ENCODE measurements at places on chromosomes 6 and 20. TPM values are rescaled to one million over a fixed set of nuclear protein-coding genes. Genes with fewer than 3 reads are reported as not detected.

DNA sequence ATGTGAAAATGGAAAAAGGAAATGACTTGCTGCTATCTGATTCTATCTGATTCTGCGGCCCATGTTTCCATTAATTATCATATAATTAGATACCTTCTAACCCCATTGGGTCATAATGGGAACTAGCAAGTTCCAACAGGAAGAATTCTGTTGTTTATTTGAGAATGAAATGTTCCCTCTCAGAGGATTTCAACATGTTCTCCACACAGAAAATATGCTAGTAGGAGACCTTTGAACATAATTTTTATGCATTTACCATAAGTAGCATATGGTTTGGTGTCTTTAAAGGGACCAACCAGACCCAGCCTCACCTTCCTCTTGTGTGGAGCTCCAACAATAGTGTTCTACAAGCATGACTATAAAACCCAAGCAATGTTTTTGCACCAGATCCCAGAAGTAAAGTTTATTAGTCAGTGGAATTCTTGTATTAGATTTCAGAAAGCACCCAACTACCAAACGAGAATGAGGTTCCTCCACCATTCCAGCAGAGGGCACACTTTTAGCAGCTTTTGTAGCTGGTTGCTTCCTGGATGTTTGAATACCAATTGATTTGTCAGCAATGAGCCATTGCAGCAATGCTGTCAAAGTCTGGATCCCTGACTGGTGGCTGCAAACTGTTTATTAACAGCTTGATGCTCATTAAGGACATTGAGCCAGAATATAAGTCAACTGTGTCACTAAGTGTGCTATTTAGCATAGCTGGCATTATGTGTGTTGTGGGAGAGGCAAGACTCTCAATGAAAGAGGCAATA is 143.6 kb upstream of the GJE1 start:
- DNase-seq = no peak

DNA sequence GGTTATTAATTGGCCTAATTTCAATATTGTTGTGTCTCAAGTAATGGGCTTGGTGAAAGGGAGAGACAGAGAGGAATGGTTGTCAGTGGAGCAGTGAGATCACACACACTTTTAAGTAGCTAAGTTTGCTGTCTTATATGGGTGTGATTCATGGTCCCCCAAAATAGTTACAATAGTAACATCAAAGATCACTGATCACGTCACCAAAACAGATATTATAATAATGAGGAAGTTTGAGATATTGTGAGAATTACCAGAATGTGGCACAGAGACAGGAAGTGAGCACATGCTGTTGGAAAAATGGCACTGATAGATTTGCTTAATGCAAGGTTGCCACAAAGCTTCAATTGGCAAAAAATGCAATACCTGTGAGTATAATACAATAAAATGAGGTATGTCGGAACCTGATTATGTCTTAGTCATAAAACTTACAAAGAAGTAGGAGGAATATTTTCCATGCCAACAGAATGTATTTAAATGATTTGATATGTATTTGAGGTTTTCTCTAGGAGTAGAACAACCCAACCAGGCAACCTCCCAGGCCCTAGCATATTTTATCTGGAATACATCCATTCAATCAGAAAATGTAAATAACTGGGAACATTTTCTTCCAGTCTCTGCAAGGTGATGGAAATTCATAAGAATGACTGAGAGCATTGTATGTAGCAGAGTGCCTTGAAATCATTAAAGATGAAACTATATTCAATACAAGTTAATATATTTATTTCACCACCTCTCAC is 167.8 kb downstream of the CARMIL1 start:
- no peak for DNase-seq

- no peak for DNase-seq
Measured at GRCh38 chr6:20692023-20692422, 157.8 kb downstream of the CDKAL1 start.

VARS1 gene
- 234 TPM for total RNA-seq

HLA-DMB gene
- total RNA-seq = 1.6 TPM
